ENCODE measurements at places on chromosomes 7 and 10. TPM values are rescaled to one million over a fixed set of nuclear protein-coding genes. Genes with fewer than 3 reads are reported as not detected.

GRCh38 chr7:40795607-40796006 is 660.8 kb downstream of the SUGCT start:
- no peak for DNase-seq

DNA sequence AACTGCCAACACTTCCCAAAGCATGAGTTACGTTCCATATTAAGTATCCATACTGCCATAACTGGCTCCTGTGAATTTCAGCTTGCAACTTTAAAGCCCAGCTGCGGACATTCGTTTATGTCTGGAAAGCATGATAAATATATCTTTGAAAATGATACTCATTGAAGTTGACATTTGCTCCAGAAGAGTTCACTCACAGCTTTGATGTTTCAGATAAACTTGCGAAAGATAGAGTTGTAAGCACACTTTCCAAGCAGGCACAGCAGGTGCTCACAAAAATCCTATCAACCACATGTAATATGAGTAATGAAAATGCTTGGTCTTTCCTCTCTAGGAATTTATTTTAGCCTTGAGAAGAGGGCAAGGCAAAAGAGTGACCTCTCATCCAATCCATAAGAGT is 4.5 kb downstream of the CHCHD3 start:
- no peak for DNase-seq

- DNase-seq, result no peak
Measured at GRCh38 chr7:7967886-7968543, 581 bp upstream of the GLCCI1 start.

DNA sequence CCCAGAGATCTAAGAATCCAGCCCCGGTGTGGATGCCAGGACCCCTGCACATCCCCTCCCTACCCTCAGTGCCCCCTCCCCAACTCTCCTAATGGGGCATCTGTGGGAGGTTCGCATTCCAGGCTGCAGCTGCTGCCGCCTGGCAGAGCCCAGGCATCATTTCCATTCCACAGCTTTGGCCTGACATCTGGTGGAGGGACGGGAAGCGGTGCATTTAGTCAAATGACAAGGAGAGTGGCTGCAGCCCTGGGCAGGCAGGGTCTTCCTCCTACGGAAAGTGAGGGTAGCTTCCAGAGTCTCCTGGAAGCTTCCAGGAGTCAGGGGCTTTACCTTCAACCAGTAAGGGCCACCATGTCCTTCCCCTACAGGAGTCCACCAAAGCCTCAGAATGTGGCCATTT is 30.8 kb downstream of the PRLHR start:
- DNase-seq, result no peak

DNA sequence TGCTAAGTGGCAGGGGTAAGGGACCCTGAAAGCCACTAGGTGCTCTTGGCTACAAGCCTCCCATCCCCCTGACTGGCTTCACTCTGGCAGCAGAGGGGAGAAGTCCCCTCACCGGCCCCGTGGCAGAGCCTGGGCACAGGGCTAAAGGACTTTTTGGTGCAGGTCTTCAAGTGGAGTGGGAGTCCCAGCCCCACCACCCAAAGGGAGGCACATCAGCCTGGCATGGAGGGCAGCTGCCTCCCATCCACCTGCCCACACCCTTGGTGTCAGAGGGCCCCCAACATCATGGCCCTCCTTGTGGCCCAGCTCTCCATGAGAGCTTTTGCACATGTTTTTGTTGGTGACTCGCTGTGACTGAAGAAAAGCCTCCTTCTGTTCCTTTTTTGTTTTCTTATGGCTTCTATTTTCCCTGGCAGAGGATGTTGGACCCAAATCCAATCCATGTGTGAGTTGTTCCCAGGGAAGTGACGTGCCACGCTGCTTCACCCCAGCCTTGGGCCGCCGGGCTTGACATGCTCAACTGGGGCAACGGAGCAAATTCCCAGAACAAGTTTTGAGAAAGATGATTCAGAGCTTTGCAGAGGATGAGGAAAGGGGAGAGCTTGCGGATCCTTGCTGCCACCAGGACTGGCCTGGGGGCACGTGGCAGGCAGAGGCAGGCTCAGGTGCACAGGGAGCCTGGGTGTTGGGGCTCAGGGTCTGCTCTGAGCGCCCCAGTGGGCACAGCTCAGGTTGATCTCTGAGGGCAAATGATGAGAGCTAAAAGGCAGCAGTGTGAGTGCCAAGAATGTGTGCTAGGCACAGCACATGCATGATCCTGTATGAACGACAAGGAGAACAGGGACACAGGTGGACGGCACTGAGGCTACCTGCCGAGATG is 1.9 kb upstream of the AEBP1 start:
- DNase-seq, result no peak

GRCh38 chr10:77618117-77618516 is 19.5 kb downstream of the KCNMA1 start:
- DNase-seq, result no peak

Gene LRRC4
- 10.1 TPM for polyA plus RNA-seq

Gene SEC61G
- polyA plus RNA-seq, result 196 TPM

Gene MUC12
- 0.23 TPM for polyA plus RNA-seq

Gene ZNF25
- polyA plus RNA-seq, result 12.1 TPM

Gene RBP3
- 0.17 TPM for polyA plus RNA-seq

Gene COL17A1
- 0.56 TPM for polyA plus RNA-seq
